ENCODE measurements at places on chromosomes 7 and 10.

DNA sequence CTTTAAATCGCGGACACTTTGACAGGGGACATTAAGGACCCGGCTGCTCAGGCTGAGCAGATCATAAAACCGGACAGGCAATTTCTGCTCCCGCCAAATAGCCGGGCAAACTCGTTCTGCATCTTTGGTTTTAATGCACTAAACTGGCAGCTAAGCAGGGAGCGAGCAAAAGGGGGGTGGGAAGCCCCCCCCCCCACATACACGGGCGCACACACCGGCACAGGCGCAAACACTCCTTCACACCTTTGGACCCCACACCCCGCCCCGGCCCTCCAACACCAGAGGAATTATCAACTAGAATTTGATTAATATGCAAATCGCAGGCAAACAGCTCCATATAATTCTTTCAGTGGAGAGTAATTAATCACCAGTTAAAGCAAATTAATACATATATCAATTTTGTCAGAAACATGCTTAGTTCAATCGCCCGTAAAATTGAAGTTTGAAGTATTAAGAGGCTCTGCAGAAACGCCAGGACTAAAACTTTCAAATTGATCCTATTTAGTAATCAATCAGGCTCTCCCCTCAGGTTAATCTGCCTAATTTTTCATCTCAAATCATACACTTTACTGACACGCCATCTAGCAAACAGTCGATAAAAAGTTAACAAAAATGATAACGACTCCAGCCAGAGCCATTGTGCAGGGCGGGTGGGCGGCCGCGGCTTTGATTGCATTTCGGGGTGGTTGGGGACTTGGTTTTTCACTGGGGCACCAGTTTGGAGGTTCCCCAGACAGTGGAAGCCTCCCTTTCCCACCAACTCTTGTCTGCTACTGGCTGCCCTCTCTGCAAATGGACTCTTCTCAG, 9.9 kb downstream of the LBX1 start:
- no peak for DNase-seq

DNA sequence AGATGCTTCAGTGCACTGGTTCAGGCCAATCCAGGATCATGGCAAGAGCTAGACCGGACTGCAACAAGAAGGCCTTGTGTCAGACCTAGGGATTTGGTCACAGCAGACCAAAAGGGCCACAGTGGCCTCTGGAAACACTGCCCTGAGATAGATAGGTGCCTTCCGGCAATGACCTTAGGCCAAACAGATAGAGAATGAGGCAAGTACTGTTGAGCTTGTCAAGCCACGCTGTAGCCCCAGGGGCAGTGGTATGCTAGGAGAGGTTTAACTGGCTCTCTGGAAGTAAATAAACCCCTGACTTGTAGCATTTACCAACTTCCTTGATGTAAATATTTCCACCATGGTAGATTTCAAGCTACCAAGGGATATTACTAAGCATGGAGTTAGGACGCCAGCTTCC, 197.5 kb downstream of the GRID1 start:
- DNase-seq, result no peak

DNA sequence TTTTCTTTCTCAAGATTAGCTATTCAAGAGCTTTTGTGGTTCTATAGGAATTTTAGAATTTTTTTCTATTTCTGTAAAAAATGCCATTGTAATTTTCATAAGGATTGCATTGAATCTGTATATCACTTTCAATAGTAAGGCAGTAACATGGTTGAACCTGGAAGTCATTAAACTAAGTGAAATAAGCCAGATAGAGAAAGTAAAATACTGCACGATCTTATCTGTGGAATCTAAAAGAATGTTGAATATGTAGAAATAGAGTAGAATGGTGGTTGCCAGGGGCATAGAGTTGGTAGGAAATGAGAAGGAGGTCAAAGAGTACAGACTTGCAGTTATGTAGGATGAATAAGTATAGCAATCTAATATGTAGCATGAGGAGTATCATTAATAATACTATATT, 1073.5 kb upstream of the LRRN3 start:
- DNase-seq, result no peak

GRCh38 chr10:71268758-71269157, 50.3 kb upstream of the SLC29A3 start:
- DNase-seq, result no peak

- DNase-seq, result no peak
Observed at GRCh38 chr10:129136951-129137350, 330.1 kb upstream of the MGMT start.

GRCh38 chr10:100184840-100185239, 989 bp downstream of the ERLIN1 start:
- no peak for DNase-seq

- no peak for DNase-seq
Observed at GRCh38 chr7:114087653-114088469, 169.1 kb upstream of the PPP1R3A start.

- DNase-seq, result no peak
Observed at GRCh38 chr7:100933734-100934133, 15.6 kb upstream of the MUC3A start.

DNA sequence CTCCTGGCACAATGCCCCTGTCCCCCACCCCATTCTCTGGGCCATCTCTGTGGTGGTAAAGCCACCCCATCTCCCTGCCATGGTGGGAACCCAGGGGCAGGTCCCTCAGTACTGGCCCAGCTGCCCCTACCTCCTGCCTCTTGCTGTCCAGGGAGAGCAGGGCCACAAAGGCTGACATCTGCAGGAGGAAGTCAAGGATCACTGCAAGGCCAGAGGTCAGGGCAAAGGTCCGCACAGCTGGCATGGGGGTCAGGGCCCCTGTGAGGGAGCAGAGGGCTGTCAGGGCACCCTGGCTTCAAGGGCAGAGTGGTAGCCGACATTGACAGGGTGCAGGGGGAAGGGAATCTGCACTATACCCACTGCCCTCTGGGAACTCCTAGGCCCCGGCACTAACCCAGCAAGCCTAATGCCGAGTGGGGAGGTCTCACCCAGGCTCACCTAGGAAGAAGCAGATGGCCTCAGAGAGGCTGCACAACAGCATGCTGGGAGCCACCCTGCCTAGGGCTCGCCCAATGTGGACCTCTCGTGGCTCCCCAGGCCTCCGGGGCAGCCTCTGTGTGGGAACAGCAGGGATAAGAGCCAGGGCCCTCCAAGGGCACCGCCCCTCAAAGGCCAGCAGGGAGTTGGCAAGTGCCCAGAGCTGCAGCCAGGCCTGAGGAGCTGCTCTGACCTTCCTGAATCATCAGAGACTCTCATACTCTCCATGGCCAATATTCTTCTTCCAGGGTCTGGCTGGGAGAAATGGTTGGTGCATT, 7.7 kb downstream of the NPC1L1 start:
- DNase-seq, result no peak

DNA sequence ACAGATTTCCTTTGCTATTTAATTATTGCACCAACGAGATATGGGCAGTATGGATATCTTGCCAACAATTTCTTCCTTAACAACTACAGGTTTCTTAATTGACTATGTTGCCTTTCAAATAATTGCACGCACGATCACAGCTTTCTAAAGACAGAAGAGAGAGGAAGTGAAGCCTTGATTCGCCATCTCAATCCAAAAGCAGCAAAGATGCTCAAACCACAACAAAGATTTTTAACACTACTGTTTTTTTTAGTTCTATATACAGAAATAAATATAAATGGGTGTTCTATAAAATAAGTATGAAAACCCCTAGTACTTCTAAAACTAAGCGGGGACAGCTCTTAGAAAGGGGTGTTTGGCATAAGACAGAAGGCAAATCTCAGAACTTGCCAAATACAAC, 251.3 kb downstream of the SFMBT2 start:
- no peak for DNase-seq

GRCh38 chr7:80362010-80362618, 149.8 kb downstream of the GNAT3 start:
- DNase-seq, result no peak

DNA sequence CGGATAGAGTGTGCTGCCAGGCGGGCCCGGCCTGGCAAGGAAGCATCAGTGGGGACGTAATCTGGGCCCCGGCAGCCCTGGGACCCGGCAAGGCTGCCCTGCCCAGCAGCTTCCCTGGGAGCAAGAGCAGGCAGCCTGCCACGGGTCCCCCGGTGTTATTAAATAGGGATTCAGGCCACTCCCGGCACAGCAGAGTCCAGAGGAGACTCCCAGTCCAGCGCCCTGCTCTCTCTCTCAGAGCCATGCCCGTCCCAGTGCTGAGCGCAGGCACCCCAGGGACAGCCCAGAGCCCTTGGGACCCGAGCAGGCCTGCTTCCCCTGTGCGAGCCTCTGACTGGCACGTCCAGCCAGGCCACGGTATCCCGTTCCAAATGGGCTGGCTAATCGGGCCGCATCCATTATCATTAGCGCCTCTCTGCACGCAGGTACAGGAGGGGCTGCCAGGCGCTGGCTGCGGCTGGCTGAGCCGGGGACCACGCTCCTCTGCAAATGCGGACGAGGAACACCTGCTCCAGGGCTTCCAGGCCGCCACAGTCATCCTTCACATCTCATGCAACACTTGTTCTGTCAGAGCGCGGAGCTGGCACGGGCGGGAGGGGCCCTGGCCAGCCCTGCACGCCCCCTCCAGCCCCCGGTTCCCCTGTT, 344.2 kb upstream of the MKI67 start:
- DNase-seq, result no peak

DNA sequence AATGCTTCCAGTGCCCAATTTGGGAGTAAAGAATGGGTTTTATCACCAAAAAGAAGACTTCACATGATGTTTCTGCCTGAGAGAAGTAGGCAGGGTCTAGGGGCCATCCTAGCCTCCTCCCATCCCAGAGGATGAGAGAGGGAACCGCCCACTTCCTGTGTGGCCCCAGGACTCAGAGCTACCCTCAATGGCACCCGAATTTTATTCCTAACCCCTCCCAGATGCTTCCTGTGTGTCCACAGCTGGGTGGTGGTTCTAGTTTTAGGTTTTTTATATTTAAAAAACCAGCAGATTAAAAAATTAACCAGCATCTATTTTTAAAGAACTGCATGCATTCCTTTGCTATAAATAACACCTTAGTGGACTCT, 583.5 kb downstream of the PTPRN2 start:
- no peak for DNase-seq

GRCh38 chr10:35132727-35133126, 6.1 kb downstream of the CREM start:
- no peak for DNase-seq

GRCh38 chr10:32622409-32622808, 176.5 kb downstream of the CCDC7 start:
- DNase-seq, result no peak

- DNase-seq, result no peak
Observed at GRCh38 chr10:48767373-48768143, 82.9 kb downstream of the WDFY4 start.

DNA sequence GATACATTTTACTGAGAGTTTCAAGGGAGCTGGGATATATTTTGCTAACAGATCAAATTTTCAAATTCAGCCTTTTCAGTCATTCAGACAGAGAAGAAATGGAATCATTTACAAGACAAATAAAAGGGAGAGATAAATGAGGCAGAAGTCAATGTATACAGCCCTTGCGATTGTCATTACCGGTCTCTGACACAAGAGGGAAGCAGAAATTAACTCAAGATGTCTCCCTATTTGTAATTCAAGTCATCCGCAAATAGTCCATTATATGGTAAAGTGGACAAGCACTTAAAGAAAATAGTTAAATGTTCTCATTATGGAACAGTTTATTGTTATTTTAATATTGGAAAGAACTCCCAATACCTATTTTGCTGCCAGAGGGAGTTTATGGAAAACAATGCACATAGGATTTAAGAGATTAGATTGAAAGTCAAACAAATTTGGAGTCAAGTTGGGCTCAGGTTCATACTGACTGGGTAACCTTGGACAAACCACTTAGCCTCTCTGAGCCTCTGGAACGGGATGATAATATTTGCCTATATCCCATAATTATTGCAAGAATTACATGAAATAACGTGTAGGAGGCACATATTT, 89.3 kb upstream of the PRKCQ start:
- no peak for DNase-seq

GRCh38 chr10:43912469-43912868, 263.8 kb upstream of the ZNF32 start:
- no peak for DNase-seq

- no peak for DNase-seq
Observed at GRCh38 chr7:101667920-101668319, 38.8 kb upstream of the MYL10 start.

- no peak for DNase-seq
Observed at GRCh38 chr7:77802557-77803405, 4.2 kb downstream of the PHTF2 start.

GRCh38 chr10:34886906-34887642, 72.0 kb upstream of the PARD3 start:
- no peak for DNase-seq

DNA sequence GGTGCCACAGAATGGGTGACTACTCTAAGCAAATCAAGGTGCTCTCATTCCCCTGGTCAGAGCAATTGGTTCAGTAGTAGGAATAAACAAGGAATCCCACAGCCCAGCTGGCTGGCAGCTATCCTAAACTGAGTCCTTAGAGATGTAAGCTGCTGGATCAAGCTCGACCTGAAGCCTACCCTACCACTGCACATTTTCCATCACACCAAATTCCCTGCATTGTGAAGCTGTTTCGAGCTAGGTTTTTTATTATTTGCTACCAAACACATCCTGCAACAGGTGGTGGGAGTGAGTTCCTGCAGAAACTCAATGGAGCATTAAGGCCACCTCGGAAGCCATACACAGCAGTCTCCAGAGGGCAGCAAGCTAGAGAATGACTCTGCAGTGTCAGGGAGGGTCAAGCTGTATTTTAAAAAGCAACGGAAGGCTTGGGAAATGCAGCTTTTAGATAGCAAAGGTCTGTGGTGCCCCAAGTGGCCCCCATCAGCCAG, 33.7 kb upstream of the TNRC18 start:
- no peak for DNase-seq

DNA sequence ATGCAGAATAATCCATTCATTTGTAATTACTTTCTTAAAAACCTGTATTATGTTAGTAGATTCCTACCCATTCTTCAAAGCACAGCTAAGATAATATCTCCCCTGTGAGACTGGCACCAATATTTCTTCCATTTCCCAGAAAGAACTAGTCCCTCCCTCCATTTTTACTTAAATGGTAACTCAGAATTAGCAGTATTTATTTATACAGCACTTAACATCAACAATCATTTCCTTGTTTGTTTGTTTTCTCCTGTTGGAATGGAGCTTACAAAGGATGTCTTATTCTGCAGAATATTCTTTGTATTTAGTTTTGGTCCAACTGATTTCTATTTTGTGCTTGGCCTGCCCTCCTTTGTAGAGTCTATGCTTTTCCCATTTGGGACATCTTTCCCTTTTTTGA, 32.1 kb upstream of the PTPN12 start:
- DNase-seq, result no peak

All from CD4-positive, alpha-beta T cell treated with Interferon gamma for 1 hour (primary cell).